Activated T-helper 17 cell treated with anti-CD3 and anti-CD28 coated beads, Interleukin-2, amount 50 U/mL, for 72 hours (primary cell): ENCODE measurements at places on chromosomes 6 and 20. TPM values are rescaled to one million over a fixed set of nuclear protein-coding genes. Genes with fewer than 3 reads are reported as not detected.

PPIL6 gene
- not detected for total RNA-seq

HAO1 gene
- total RNA-seq, result not detected

DNA sequence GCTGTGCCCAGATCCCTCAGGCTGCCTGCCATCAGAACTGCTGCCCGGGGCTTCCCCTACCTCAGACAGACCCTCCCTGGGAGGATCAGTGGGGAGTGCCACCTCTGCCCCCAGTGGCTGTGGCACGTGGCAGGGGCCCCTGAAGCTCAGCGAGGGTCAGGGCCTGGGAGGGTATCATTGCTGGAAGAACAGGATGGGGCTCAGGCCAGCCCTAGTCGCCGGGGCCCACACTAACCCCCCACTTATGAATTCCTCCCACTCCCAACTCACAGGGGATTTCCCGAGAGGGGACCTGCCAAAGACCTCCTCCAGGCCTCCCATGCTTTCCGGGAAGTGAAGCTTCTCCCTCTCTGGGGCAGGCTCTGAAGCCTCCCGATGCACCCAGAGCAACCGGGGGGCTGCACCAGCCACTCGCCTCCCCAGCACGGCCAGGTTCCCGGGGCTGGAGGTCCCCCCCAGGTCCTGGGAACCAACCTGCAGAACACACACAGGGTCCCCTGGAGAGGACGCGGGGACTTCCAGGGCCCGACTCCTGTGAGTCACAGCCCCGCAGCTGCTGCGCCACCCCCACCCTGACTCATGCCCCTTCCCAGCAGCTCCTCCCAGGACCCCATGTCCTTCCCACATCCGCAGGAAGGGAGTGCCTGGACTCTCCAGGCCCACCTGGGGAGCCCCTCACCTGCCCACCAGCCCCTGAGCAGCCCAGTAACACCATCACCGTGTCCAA, 2.5 kb downstream of the TNFRSF6B start:
- ATAC-seq, result peak; percentile 88

- no peak for ATAC-seq
Observed at GRCh38 chr6:130970839-130971410, 92.1 kb downstream of the EPB41L2 start.

- peak; percentile 99 for ATAC-seq
Observed at GRCh38 chr6:116118608-116119007, 7.3 kb downstream of the COL10A1 start.

DNA sequence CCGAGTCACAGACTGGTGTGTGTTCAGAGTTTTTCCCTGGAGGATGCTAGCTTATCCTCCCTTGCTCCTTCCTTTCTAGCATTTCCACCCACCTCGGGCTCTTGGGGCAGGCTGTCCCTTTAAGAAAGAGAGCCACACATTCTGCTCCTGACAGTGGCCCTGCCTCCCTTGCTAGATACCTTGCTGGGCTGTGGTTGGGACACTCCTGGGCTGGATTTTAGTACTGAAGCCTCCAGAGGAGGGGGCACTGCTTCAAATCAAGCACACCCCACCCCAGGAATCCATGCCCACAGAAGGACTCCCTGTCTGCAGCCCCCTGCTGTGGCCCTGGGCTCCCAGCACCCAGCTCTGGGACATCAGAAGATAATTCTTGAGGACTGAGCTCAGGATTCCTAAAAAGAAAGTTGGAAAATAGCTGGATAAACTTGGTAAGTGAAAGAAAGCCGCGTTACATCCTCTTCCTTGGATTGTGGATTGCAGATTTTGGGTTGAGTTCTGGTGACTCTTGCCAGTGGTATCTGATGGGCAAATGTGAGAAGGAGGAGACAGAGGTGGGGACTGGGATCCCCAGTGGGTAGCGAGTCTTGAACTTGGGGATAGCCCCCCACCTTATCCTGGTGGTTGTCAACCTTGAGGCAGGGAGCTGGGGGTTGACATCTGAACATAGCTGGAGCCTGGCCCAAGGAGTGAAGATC, 29.0 kb downstream of the DAAM2 start:
- no peak for ATAC-seq
